ENCODE measurements at places on chromosomes 12 and 14.
A peak's percentile ranks its signal among the peaks of the same experiment; 100 is the strongest.

DNA sequence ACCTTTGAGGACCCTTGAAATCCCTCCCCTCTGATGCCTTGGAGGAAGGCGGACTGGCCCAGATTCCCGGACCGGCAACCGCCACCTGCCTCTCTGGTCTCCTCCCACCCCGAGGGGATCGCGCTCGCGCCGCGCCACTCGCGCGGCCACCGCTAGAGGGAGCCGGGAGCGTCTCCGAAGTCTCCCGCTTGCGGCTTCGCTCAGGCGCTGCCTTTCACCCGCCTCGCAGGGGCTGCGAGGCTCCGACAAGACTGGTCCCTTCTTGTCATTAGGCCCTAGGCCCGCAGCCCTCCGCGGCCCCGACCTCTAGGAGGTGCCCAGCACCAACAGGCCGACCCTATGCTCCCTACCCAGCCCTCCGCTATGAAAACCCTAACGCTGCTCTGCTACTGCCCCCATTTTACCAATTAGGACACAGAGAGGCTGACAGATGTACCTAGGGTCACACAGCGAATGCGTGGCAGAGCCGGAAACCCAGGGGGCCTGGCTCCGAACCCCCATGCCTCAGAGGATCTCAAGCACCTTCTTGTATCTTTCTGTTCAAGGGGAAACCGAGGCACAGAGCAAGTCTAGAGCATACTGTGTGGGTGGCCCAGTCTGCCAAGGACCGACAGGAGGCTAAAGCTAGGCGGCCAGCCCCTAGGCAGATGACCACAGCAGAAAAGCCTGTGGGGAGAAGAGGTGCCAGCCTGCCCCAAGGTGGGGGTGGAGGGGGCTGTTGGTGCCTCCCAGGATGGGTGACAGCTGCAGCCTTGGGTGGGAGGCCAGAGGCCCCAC, 21.4 kb upstream of the VSX2 start:
- DNase-seq = peak; percentile 67

GRCh38 chr12:15428632-15429031, 106.3 kb downstream of the PTPRO start:
- DNase-seq = no peak

- DNase-seq = no peak
Measured at GRCh38 chr12:120814203-120814902, 88.7 kb downstream of the ACADS start.

DNA sequence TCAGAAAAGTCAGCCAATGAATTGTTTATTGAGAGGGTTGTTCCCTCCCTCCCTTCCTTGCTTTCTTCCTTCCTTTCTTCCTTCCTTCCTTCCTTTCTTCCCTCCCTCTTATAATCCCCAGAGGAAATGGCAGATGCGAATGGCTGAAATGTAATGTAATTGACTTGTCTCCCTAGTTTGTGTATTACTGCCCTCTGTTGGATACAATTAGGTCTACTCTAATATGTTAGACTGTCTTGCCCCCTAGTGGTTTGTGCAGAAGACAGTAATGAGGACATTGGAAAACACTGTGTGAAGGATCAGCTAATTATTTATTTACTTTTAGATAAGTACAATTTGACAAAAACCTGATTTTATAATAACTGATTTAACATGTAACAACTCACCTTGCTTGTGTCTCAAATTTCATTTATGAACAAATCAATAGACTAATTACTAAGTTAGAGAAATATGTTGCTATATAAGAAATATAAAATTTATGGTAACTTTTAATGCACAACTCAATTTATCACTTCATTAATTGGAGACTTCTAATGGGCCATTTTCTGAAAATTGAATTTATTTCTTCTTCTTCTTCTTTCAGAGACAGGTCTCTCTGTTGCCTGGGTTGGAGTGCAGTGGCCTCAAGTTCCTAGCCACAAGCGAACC, 229.8 kb upstream of the LRIG3 start:
- DNase-seq = peak; percentile 33

DNA sequence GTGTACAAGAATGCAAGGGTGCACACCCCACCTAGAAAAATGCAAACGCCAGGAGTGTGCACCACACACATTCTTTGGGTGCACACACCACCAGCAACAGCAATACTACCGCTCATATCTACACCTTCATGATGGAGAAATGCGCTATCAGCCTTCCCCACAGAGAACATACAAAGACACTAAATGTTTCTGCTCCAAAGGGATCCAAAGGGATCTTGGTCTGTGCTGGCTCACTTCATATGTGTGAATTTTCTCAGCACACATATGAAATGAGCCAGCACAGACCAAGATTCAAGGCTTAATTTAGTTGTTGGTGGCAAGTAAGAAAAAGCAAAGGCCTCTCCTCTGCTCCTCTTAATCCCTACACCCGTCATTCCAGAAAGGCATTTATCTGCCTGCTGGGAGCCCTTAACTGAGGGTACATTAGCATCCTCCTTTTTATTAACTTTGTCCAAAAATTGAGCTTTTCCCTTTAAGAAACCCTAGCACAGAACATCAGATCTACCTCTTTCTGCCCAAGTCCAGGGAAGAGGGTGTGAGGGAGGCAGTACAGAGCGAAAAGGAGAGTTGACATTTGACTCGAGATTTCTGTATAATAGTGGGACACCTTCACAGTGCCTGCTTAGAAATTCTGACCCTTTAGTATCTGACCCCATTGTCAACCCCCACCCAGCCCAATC, 8.3 kb downstream of the BMP4 start:
- DNase-seq = no peak

DNA sequence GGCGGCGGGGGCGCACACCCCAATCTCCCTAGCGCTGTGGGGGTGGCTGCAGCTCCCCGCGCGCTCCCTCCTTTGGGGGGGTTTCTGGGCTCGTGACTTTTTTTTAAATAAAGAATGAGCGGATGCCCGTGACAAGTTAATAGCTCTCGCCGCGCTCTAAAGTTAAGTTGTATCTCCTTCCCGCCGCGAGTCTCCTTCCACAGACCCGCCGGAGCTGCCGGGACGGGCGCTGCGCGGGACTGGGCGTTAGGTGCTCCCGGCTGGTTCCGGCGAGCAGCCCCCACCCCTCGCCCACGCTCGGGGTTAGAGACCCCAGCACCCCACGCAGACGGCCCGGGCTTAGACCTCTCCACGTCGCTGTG, 82.6 kb upstream of the HMGA2 start:
- DNase-seq = no peak

- DNase-seq = no peak
Measured at GRCh38 chr12:82625523-82625922, 61.2 kb upstream of the TMTC2 start.

GRCh38 chr14:89625244-89625713, 208.2 kb upstream of the FOXN3 start:
- no peak for DNase-seq

DNA sequence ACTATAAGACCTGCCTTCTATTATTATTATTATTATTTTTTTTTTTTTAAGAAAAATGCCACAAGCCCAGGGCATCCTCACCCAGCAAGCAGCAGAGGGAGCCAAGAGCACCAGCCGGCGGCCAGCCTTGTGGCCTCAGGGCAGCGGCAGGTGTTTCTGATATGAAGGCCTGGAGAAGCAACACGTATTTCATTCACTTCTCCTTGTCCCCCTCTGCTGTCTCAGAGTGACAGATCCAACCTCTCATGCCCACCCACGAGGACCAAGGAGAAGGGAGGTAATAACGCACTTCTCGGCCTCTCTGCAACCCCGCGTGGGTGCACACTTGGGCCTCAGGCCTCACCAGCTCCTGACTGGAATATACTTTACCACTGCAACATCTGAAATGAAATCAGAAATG, 25.4 kb downstream of the CDC42BPB start:
- no peak for DNase-seq

DNA sequence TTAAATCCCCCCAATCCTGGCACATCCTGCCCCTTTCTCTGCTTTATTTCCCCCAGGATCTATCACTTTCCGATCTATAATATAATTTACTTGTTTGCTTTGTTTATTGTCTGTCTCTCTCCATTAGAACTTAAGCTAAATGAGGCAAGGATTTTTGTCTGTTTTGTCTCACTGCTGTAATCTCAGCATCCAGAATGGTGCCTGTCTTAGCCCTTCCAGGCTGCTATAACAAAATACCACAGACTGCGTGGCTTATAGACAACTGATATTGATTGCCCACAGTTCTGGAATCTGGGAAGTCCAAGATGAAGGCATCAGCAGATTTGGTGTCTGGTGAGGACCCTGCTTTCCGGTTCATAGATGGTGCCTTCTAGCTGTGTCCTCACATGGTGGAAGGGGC, 65.2 kb downstream of the VWF start:
- no peak for DNase-seq

- no peak for DNase-seq
Measured at GRCh38 chr12:117380083-117380482, 18.7 kb upstream of the NOS1 start.

DNA sequence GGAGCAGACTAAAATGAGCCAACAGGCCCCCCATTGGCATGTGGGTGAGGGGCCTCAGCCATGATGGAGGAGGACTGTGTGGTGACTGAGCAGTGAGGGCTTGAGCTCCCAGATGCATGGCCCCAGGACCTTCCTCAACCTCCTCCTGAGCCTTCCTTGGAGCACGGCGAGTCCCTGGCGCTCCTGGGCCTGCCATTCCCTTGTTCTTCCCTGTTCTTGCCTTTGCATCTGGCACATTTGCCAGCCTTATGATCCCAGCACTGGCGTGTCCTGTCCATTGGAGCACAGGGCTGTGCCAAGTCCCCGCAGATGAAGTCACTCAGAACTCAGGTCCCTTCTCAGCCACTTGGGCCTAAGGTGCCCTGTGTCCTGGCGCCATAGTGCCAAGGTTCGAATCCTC, 40.3 kb upstream of the MEG3 start:
- DNase-seq = no peak

DNA sequence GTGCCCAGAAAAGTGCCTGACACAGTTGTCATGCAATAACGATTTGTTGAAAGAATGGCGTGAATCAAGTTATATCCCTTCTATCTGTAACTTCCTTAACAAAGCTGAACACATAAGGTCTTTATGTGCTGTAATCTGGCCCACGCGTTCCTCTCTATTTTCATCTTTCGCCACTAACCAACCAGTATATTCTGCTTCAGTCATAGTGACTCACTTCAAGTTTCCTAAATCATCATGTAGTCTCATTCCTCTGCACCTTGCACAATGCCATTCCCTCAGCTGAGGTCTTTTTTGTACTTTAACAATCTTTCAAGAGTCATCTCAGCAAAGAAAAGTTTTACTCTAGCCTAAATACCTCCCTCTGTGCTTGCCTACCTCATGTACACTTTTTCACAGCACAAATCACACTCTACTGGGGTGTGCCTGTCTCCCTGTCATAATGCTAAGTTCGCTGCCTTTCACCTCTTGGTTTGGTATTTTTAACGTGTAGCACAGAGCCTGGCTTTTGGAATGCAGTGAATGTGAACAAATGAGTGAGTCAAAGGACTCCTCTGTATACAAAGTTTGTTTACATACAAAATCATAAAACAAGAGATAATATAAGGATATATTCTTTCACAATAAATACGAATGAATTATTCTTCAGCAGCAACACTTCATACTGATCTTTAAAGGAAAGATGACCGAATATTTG, 2.9 kb upstream of the CMAS start:
- no peak for DNase-seq

GRCh38 chr12:47361389-47362021, 281.7 kb upstream of the AMIGO2 start:
- DNase-seq = peak; percentile 60

DNA sequence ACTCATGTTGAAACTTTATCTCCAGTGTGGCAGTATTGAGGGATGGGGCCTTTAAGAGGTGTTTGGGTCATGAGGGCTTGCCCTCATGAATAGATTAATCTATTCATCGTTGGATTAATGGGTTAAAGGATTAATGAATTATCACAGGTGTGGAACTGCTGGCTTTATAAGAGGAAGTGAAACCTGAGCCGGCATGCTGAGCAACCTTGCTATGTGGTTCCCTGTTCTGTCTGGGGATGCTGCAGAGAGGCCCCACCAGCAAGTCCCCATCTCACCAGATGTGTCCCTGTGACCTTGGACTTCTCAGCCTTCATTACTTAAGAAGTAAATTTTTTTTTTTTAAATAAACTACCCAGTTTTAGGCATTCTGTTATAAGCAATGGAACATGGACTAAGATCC, 109.6 kb downstream of the DYRK2 start:
- DNase-seq = no peak

GRCh38 chr12:74334780-74335179, 202.9 kb upstream of the ATXN7L3B start:
- no peak for DNase-seq

DNA sequence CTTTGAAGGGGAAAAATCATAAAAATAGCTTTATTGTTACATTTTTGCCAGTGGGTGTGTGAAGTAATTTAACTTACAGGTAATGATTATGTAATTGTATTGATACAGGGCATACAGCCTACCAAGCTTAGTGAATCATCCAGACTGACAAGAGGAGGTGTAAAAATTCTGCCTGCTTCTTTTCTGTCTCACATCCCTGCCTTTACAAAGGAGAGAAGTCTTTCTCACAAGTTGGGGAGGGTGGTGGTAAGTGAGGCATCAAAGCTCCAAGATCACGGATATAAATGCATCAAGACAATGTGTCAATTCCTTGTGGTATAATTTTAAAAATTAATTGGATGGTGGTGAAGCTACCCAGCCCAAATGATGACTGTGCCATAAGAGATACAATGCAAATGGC, 39.0 kb upstream of the G2E3 start:
- DNase-seq = no peak

- DNase-seq = no peak
Measured at GRCh38 chr12:108846290-108846701, 11.1 kb downstream of the SSH1 start.

GRCh38 chr12:116539905-116540482, 19.2 kb upstream of the MAP1LC3B2 start:
- DNase-seq = no peak

DNA sequence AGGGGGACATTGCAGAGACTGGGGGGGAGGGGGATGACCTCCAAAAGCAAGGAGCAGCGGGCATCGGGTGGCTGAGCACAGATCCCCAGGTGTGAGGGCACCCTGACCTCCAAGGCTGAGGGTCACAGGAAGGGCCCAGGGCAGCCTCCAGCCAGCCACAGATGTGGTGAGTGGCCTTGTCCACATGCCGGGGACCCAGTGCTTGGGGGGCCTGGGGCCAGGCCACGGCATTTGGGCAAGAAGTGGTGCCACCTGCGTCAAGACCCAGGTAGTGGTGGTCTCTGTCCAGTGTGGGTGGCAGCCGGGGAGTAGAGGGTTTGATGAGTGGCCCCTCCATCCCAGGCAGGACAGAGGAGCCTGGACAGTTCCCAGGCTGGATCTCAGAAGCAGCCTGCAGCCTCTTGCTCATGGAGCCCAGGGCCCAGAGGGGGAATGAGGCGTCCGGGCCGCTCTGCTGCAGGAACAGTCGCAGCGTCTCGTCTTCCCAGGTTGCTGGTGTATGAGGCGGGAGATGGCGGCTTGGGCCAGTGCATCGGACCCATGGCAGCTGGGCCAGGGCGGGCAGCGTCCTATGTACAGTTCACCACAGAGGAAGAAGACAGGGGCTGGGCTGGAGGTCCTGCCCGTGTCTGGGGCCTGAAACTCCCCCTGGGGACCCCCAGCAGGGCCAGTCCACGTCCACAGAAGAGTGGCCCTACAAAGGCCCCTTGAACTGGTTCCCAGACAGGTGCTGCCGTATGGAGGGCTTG, 33.5 kb downstream of the CCNK start:
- DNase-seq = no peak

- no peak for DNase-seq
Measured at GRCh38 chr14:94305620-94306019, 12.6 kb upstream of the SERPINA10 start.

- DNase-seq = no peak
Measured at GRCh38 chr12:71664411-71665089, 449 bp downstream of the THAP2 start.

GRCh38 chr14:67765192-67765834, 51.1 kb downstream of the ZFYVE26 start:
- no peak for DNase-seq

GRCh38 chr14:61153431-61153830, 127.7 kb downstream of the TMEM30B start:
- DNase-seq = no peak

Data from CD4-positive, alpha-beta T cell treated with Interleukin-12 subunit alpha and Interleukin-12 subunit beta, for 1 hour (primary cell).